Left lung (tissue), 14 donors: ENCODE measurements at places on chromosomes 13 and 19. TPM values are rescaled to one million over a fixed set of nuclear protein-coding genes. Genes with fewer than 3 reads are reported as not detected.

DNA sequence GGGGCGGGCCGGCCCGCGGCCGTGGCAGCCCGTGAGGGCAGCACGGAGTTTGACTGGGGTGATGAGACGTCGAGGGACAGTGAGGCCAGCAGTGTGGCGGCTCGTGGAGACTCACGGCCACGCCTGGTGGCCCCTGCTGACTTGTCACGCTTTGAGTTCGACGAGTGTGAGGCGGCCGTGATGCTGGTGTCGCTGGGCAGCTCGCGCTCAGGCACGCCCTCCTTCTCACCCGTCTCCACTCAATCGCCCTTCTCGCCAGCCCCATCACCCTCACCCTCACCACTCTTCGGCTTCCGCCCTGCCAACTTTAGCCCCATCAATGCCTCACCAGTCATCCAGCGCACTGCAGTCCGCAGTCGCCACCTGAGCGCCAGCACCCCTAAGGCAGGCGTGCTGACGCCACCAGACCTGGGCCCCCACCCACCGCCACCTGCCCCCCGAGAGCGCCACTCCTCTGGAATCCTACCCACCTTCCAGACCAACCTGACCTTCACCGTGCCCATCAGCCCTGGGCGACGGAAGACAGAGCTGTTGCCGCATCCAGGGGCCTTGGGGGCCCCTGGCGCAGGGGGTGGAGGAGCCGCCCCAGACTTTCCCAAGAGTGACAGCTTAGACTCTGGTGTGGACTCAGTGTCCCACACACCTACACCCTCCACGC is 4.5 kb downstream of the CIC start:
- DNase-seq = peak; percentile 73

- no peak for DNase-seq
Measured at GRCh38 chr13:30074431-30074830, 224.0 kb upstream of the UBL3 start.

The CARS2 gene
- 71.7 TPM for polyA plus RNA-seq

The SUGT1 gene
- 65.0 TPM for polyA plus RNA-seq

The HS6ST3 gene
- 0.04 TPM for polyA plus RNA-seq

- DNase-seq = no peak
Measured at GRCh38 chr19:33382982-33383381, 9.5 kb downstream of the CEBPG start.

- peak; percentile 39 for DNase-seq
Measured at GRCh38 chr19:51607920-51608562, 22.2 kb downstream of the SIGLEC5 start.

DNA sequence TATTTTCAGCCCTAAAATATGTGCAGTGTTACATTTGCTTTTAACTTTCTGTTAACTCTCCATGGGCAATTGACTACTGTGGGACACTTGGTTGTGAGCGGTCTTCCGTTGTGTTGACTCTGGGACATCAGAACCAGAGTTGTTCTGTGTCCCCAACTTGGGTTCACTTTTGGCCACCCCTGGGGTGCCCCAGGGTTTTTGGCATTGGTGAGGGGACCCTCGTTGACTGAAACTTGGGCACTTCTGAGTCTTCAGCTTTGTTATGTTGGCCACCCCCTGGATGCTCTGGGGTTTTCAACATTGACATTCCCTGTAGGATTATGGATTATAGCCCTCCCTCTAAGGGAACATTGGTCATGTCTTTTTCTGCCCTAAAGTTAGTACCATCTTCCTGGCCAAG is 57.1 kb downstream of the OR10H4 start:
- no peak for DNase-seq

- no peak for DNase-seq
Measured at GRCh38 chr13:46748300-46748699, 48.7 kb downstream of the ESD start.

The TSPAN16 gene
- polyA plus RNA-seq = 0.26 TPM
